ENCODE measurements at places on chromosomes 4 and X. TPM values are rescaled to one million over a fixed set of nuclear protein-coding genes. Genes with fewer than 3 reads are reported as not detected.

GRCh38 chr4:38387348-38387747 is 276.7 kb upstream of the KLF3 start:
- DNase-seq = peak; percentile 45

GRCh38 chr4:38804654-38805295 is at the start of gene TLR1:
Gene TLR1 (minus strand): TSS chr4:38804791. CDS start chr4:38798831, 5,960 bp downstream.
- no peak for DNase-seq

GRCh38 chr4:77493829-77494551 is 111.6 kb upstream of the CXCL13 start:
- DNase-seq = no peak

DNA sequence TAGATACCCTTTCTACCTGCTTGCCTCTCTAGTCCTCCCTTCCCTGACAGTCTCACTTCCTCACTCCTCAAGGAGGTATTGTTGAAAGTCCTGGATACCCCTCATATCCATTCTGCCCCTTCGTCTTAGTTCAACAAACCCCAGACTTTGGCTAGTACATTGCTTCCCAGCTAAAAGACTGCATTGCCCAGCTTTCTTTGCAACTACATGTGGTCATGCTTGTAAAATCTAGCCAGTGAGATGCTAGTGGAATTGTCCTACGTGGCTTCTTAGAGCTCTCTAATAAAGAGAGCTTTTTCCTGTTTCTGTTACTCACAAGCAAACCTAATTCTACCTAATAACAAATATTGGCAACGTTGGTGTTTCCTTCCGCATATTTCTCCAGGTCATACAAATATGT is 237.9 kb upstream of the PSAPL1 start:
- DNase-seq = no peak

DNA sequence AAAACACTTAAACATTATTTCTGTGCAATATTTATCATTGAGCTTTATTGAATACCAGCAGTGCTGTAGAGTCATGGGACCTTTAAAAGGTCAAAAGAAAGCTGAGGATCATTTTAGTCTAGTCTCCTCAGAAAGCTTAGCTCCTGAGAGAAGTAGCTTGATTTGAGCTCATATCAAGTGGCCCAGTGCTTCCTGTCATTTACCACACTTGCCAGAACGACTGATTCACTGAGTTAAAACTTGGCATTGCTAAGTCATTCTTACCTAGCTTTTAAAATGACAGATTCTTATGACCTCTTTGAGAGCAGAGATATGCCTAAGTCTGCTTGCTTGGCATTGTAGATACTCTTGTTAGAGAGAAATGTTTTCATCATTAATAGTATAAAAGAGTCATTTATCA is 15.2 kb downstream of the SEPTIN11 start:
- DNase-seq = no peak

DNA sequence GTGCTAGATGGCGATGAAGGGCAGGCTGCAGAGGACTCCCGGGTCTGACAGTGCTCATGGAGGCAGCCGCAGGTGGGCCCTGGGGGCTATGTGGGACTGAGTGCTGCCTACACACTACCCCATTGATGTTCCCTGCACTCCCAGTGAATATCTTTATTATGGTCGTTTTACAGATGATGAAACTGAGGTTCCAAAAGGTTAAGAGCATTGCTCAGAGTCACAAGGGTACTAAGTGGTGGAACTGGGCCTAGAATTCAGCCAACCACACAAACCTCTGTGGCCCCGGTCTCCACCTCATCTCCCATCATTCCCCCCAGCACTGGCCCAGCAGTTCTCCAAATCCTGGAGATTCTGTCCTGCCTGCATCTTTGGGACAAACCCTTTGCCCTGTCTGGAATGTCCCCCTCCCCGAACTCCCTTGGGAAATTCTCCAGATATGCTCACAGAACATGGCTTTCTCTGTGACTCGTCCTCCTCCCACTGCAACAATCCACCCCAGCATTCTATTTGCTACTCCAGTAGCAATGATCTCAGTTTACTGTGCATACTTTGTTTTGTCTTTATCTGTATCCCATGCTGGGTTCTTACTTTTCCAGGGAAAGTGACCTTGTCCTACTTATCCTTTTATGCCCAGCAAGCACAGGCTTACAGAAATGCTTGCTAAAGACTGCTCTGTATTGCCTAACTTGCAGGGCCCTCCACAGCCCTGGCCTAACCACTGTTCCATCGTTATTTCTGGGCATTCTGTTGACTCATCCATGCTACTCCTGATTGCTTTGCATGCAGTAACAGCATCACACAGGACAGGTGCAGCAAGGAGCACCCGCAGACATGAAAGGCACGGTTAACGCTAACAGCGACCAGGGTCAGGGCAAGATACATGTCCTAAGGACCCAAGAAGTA is 14.0 kb downstream of the PNMA6F start:
- no peak for DNase-seq

GRCh38 chr4:80073473-80074008 is 512 bp upstream of the ANTXR2 start:
- DNase-seq = no peak

The SATL1 gene
- not detected for total RNA-seq

DNA sequence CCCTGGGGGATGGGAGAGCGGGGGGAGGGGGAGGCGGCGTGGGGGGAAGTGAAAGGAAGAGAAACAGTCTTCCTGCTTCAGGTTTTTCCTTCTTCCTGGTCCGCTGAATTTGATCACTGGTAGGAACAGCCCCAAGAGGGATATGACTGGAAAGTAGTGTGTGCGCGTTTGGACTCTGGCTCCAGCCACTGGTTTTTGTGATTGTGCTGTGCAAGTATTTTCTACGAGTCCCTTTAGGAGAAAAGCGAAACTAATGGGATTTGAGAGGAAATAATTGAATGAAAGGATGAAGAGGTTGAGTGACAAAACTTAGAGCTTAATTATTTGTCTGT is 836 bp downstream of the PRRG1 start:
- DNase-seq = no peak

GRCh38 chrX:69388526-69388925 is 115.6 kb upstream of the NALF2 start:
- no peak for DNase-seq

- DNase-seq = no peak
These were observed 18.7 kb upstream of the ZNF157 start for GRCh38 chrX:47351706-47352105.

GRCh38 chrX:47143894-47144625 is 442 bp downstream of the NDUFB11 start:
- peak; percentile 56 for DNase-seq

The AKAP17A gene
- total RNA-seq = 16.8 TPM

- DNase-seq = no peak
These were observed 474.0 kb upstream of the NDST3 start for GRCh38 chr4:117560329-117560728.

The GABRG1 gene
- not detected for total RNA-seq

DNA sequence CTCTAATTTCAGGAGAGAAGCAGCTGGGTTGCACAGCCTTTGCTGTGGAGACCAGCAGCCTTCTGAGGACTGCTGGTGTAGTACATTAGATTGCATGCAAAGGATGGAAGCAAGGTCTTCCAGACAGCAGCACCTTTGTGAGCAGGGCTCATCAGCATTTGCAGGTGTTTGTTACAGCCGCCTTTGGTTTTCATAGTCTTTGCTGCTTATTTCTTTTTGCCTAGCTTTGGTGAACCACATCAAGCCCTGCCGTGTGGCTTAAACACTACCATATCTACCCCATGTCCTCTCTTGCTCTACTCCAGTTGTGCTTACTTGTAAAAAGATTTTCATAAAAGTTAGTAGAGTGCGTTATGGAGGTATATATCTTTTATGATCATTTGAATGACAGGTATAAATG is 57.5 kb downstream of the MTM1 start:
- no peak for DNase-seq

The HSFX4 gene
- total RNA-seq = not detected

The TMEM271 gene
- not detected for total RNA-seq

The LSM6 gene
- total RNA-seq = 13.0 TPM

DNA sequence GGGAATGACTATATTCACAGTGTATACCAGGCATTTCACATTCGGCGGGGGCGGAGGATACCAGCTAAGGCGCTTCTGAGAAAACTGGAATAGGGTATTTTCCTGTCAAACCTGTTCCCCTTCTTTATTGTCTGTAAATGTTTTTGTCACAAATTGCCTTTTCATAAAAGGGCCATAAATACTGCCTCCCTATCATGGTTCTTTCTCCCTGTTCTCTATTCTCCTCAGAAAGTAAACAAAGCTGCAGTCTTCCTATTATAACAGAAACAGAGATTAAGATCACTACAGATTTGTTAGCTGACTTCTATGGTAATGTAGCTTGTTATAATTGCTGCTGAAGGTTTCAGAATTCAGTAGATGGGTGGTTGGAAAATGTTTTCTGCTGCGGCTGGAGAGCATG is 32.2 kb downstream of the MID2 start:
- DNase-seq = no peak

GRCh38 chr4:150569384-150569987 is 12.5 kb upstream of the MAB21L2 start:
- no peak for DNase-seq

DNA sequence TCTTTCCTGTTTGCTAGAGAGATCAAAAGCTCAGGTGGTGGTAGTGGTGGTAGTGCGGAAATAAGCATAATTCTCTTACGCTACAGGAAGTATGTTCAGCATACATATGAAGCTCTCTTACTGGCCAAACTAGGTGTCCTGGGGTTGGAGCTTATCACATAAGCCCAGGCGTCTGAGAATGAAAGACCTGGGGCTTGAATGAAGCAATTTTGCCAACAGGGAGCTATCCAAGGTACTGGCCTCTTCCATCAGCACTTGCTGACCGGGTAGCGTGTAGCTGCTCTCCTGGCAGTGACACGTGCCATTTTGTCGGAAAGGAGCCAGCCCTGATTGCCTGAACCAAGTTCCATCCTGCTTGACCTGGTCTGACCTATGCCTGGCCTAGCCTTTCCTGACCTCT is 65.9 kb upstream of the HPF1 start:
- DNase-seq = peak; percentile 32

DNA sequence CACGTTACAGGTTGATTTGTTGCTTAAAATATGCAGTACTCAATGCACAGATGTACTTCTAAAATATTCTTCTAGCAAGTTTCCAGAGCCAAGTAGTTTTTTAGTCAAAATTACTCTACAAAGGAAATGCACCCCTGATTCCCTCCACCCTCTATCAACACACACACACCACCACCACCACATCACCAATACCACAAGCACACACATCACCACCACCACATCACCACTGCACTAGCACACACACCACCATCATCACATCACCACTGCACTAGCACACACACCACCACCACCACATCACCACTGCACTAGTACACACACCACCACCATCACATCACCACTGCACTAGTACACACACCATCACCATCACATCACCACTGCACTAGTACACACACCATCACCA is 105.2 kb upstream of the FRG1 start:
- no peak for DNase-seq

DNA sequence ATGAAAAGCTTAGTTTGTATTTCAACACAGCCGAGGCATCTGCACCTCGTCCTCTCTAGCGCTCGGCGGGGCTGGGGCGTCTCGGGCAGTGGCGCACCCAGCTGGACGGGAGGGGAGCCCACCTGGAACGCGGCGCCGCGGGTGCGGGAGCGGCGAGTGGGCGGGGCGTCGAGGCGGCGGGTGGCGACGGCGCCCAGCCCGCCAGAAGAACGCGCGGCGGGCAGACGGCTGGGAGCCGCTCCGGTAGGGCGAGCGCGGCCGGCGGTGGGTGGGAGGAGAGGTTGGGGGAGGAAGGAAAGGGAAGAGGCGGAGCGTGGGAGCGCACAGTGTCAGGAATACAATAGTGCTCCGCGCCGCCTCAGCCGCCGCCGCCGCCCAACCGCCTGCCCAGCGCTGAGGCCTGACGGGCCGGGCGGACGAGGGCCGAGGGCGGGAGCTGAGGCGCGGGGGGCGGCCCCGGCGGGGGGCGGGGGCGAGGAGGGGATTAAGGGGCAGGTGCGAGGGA is at the start of gene JADE3:
JADE3 (plus strand) TSS at position 324 of the 505 bp plus-strand sequence. CDS start 72,474 bp downstream, outside the sequence.
- DNase-seq = peak; percentile 86

DNA sequence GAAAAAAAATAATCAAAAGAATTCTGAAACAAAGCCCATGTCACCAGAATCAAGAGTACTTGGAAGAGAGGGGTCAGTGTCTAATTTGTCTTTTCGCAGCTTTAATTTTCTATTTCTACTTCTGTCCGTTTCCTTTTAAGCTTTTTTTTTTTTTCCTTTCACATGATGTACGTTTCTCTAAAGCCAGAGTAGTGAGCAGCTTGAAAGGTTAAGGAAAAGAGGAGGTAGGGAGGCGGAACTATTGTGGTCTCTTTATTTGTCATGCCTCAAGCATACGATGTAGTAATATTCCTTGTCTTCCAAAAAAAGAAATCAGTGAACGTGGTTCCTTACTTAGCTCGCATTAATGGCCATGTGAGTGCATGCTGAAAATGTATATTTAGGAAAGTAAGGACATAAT is 311.5 kb downstream of the TENM3 start:
- no peak for DNase-seq

GRCh38 chrX:12447448-12448064 is 309.3 kb downstream of the FRMPD4 start:
- DNase-seq = peak; percentile 14

DNA sequence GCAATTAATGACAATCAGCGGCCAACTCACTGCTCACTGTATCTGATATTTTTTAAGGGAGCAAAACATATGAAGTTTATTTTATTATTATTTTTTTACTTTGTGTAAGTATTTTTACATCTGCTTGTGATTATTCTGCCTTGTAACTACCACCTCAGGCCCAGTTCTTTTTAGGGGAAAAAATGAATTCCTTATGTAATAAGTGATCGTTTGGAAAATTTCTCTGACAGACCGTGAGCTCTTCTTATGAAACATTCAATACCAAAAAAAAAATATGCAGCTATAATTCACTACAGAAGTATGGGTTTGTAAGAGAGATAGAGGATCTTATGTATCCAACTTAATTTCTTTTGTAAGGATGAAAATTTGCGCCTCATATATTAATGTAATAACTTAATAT is 33.5 kb upstream of the STOX2 start:
- DNase-seq = no peak

Data from left ventricle myocardium superior (tissue), 1 donor.